Activated gamma-delta T cell treated with anti-CD3 and anti-CD28 coated beads, Interleukin-2, amount 50 U/mL, for 16 hours (primary cell): ENCODE measurements at places on chromosomes 1 and 21.

GRCh38 chr1:114803001-114803400 lies 22.5 kb upstream of the SIKE1 start:
- DNase-seq: no peak

DNA sequence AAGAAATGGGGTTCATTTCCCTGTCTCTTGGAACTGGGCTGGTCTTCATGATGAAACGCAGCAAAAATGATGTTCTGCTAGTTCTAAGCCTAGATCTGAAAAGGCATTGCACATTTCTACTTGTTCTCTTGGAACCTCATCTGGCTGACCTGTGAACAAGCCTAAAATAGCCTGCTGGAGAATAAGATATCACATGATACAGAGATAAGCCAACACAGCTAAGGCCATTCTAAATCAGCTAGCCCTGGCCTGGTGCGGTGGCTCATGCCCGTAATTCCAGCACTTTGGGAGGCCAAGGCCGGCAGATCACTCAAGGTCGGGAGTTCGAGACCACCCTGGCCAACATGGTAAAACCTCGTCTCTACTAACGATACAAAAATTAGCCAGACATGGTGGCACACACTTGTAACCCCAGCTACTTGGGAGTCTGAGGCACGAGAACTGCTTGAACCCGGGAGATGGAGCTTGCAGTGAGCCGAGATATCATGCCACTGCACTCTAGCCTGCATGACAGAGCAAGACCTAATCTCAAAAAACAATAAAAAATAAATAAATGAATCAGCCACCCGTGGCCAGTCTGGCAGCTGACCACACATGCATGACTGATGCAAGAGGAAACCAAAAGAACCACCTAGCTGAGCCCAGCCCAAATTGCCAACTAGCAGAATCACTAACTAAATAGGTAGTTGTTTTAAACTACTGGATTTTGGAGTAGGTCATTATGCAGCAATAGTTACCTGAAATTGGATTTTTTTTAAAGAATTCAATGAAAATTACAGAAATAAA lies 18.0 kb downstream of the CD244 start:
- no peak for DNase-seq

GRCh38 chr1:65955503-65955902 lies 162.8 kb downstream of the PDE4B start:
- no peak for DNase-seq

DNA sequence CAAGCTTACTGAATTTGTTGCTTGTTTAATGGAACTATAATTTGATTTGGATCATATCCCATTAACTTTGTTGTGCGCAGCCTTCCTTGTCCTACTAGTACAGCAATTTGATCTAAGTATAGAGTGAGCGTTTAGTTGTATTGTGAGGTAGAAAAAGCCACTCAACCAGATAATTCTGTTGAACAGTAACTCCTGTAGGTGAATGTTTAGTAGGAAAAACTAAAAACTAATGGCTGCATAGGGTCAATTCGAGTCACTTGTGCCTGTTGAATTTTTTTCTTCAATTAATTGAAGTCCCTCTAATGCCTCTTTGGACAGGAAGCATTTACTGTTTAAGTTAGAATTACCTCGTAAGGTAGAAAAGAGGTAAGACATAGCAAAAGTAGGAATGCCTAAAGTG lies 15.0 kb upstream of the EPHX1 start:
- DNase-seq: no peak

DNA sequence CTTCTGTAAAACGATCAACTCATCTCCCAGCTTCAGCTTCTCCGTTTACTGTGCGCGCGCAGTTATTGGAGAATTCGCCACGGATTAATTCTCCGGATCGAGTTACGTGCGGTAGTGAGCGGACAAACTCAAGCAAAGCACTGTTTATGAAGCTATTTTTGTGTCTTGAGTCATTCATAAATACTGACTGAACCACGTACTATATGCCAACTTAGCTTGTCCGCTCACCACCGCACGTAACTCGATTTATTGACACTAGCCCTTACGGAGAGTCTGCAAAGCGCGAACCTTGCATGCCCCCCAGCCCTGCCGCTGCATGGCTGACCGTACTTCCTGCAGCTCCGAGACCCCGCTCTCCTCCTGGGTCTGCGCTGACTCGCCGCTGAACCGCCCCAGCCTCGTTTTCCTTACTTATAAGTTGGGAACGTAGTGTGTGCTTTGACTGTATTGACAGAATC lies 773 bp downstream of the CHD1L start:
- DNase-seq: no peak

DNA sequence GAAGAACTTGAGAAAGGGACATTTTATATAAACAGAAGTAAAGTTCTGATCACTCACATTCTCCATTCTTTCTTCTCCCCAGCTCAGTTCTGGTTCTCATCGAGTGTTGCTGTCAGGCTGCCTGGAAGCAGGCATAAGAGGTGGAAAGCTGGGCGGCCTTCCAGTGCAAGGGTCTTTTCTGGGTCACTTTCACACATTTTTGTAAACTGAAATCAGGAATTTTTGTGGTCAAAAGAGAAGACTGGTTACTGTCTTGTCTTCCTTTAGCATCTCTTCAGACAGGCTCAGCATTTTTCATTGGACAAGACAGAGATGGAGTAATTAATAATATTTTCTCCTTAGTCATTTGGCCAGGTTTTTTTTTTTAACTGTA lies 93.7 kb downstream of the CTH start:
- DNase-seq: no peak

DNA sequence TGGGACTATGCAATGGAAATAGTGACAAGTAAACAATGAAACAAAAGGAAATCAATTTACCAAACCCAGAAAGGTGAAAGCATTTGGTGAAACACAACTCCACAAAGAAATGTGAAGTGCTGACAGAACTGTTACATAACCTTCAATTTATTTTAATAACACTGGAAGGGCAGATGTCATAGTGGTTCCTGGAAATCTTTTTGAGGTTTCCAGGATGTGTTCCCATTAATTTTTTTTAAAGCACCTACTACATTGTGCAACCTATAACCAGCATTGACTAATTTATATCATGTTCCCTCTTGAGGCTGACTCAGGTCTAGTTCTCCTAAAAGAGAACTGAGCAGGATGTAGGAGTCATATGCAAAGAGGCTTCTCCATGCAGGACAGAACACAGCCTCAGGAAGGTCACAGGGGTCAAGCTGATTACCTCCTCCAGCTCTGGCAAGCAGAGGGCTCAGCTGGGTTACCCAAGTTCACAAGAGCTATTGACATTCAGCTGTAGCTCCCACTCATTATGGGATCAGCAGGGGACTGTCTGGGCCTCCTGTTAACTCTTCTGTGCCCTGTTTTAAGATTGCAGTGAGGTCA lies 157.1 kb upstream of the NRIP1 start:
- DNase-seq: no peak

DNA sequence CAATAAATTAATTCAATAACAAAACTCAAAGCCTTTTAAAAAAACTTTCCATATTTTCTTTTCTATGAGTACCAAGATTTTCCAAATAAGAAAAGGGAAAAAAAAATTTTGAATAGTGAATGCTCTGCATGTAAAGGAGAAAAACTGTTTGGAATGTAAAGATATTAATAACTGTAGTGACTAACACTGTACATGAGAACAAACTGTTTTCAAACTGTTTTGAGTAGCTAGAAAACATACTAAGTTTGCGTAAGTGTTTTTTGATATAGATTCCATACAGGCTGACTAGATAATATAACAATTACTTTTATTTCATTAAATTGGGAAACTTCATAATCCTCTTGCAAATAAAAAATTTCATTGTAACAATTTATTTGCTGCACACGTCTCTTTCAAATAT lies 150.5 kb downstream of the DPYD start:
- no peak for DNase-seq

DNA sequence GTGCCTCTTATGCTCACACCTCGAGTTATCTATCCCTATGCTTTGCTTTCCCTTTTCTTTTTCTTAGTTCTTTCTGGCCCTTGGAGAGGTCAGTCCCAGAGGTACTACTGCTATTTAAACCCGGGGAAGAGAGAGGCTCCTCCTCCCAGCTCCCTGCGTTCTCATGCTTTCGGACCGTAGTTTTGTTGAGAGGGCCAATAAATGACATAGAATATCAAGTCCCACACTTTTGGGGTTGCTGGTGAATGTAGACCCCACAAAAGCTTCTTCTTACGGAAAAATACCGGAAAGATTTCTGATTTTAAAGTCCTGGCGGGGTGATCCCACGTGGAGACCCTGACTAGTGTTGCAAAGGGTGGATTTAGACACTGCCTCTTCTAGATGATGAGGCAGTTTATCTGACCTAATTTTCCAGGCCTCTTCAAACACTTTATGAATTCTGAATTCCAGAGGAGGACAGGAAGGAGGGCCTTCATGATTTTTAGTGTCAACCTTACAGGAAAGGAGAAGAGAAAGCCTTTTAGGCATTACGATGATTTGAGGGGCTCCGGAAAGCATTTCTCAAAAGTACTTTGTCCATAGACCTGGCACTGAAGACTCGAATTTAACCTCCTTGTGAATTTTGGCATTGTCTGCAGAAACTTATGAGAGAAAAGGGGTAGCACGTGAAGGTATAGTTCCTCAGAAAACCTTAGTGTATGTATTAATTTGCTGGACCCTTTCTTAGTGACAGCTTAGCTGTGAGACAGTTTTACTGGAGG lies 694 bp downstream of the TMEM167B start:
- DNase-seq: no peak

- DNase-seq: no peak
Observed at GRCh38 chr1:170562646-170563338, 30.8 kb downstream of the GORAB start.

GRCh38 chr21:42003051-42003461 lies 7.1 kb downstream of the ZBTB21 start:
- no peak for DNase-seq

- no peak for DNase-seq
Observed at GRCh38 chr1:94111879-94112278, 9.1 kb downstream of the ABCA4 start.

GRCh38 chr1:152501704-152502103 lies 8.9 kb upstream of the LCE5A start:
- no peak for DNase-seq

GRCh38 chr1:235015291-235015985 lies 113.2 kb downstream of the TOMM20 start:
- DNase-seq: no peak
